Mucosa of gallbladder (tissue), 1 donor: ENCODE measurements at places on chromosomes 3 and 15. TPM values are rescaled to one million over a fixed set of nuclear protein-coding genes. Genes with fewer than 3 reads are reported as not detected.

- peak; percentile 23 for DNase-seq
These were observed 68.7 kb upstream of the ADPGK start for GRCh38 chr15:72852273-72852672.

- peak; percentile 46 for DNase-seq
These were observed at the start of gene CCR1 for GRCh38 chr3:46208167-46208704. TSS of gene CCR1 (minus strand) at chr3:46208313. CDS start at chr3:46204313, 4,000 bp downstream.

DNA sequence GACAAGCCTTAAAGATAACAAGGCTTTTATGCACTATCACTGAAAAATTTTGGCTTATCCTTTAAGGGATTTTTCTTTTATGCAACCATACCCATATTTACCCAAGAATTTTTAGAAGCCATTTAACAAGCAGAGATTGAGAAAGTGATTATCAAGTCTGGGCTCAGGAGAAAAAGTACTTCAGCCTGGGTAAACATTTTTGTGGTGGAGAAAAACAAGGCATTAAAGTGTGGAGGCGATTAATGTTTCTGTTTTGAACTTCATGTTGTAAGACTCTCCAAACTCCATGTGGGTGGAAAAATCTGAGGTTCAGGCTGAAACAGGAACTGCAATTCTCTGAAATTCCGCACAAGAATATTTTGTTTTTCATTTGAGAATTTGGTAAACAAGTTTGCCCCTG lies 260.4 kb upstream of the KCNMB2 start:
- no peak for DNase-seq

DNA sequence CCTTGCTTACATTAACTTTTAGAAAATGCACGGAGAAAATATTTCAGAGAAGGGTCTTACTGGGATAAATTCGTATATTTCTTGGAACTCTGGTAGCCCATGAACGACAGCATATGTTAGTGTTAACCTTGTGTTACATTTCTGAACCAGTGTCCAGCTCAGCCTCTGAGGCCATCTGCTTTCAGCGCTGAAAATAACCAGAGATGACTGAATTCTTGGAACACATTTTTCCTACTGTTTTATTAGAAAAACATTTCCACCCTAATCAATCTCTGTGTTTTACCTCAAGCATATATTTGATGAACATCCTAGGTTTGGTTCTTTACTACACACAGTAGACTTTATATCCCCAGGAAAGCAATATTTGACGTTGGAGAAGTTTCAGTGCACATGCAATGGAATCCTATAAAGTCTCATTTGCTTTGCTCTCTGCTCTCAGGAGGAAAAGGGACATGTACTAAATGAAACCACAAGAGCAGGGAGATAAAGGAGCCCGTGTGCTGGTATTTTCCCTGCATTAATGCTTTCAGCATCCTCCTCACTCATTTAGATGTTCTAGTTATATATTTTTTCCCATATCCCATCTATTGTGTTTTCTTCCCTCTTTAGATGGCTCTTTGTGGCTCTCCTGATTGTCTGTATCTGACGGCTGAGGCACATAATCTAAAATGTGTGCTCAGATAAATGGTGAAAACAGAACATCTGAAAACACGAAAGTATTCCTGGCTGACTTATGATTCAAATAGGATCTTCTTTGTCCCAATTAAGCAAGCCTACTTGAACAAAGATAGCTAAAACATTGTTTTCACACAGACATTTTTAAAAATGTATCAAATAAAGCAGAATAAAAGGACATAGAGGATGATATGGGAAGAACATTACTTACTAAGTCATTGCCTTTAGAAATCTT lies 151.7 kb upstream of the KCNMB2 start:
- no peak for DNase-seq

- no peak for DNase-seq
These were observed 80.1 kb downstream of the ST8SIA2 start for GRCh38 chr15:92473756-92474155.

- DNase-seq: peak; percentile 76
These were observed at the start of gene PPP1R14D for GRCh38 chr15:40828447-40829036. TSS of gene PPP1R14D (minus strand) at chr15:40828708. CDS start at chr15:40828641, 67 bp downstream.

- no peak for DNase-seq
These were observed 80.7 kb upstream of the PCSK6 start for GRCh38 chr15:101570241-101570640.

GRCh38 chr3:22245811-22246583 lies 495.0 kb upstream of the ZNF385D start:
- no peak for DNase-seq

- peak; percentile 20 for DNase-seq
These were observed 43.6 kb upstream of the CNOT10 start for GRCh38 chr3:32641356-32641755.

GRCh38 chr15:81326466-81327212 lies 2.7 kb upstream of the STARD5 start:
- DNase-seq: no peak

DNA sequence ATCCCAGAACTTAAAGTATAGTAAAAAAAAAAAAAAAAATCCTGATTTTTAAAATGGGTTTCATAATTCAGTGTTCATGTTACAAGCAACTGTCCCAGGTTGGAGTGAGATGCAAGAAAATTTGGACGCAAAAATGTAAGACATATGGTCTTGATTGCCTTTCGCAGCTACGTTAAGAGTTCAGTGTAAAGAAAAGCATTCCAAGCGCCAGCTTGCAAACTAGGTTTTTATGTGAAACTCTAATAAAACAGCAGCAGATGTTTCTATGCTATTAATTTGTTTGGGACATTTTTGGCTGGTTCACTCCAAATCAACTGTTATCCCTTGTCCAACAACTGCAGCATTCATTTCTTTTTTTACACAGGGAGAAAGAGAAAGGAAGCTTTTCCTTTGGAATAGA lies 957.8 kb downstream of the ROBO1 start:
- DNase-seq: no peak

- DNase-seq: no peak
These were observed 643.7 kb upstream of the NAALADL2 start for GRCh38 chr3:174215456-174215855.

DNA sequence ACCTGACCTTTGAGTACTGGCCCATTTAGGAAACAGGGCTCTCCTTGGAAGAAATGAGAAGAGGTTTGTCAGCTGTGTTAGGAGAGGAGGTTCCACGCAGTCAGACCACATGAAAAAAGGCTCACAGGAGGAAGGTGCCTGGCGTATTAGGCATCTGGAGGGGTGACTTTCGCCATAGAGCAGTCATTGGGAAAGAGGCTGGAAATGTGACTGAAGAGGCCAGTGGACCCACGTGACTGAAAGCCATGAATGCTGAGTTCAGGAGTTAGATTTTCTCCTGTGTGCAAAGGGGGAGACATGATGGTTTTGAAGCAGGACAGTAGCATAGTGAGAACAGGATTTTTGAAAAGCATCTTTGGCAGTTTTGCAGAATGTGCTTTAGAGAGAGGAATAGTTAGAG lies 29.7 kb upstream of the RNF7 start:
- no peak for DNase-seq

GRCh38 chr3:53845881-53846133 lies 412 bp downstream of the CHDH start:
- no peak for DNase-seq

DNA sequence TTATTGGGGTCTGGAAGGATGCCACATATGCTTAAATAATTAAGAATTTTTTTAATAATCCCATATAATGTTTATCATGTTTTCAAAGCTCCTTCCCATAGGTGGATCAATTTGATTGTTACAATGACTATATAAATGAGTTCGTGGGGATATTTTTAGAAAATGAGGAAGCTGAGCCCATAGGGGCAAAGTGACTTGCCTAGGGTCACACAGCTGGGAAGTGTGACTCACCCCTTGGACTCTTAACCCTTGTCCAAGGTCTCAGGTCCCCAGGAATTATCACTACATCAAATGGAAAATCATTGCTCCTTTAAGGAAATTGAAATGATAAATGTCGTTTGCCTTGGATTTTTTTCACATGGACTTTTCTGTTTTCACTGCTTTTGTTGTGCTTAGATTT lies 161.2 kb upstream of the RGMA start:
- no peak for DNase-seq

- peak; percentile 33 for DNase-seq
These were observed 156.2 kb downstream of the FGF12 start for GRCh38 chr3:192570821-192571791.

GRCh38 chr3:72260588-72260910 lies 475.6 kb upstream of the PROK2 start:
- DNase-seq: no peak

- no peak for DNase-seq
These were observed 163.2 kb downstream of the CACNA1D start for GRCh38 chr3:53657651-53658050.

DNA sequence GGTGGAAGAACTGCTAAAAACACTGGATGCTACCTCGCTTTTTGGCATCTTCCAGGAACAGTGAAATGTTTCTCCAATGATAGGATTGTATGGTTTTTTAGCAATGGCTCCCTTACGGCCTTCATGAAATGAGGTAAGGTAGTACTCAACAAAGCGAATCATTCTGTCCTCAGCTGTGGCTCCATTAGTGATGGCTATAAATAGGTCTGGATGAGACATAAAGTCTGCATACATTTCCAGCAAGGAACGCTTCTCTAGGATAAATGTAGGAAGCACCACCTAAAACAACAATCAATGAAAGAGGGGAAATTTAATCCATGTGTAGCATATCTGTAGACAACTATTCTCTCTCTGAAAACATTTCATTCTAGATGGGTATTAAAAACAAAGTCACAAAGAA lies 32.4 kb upstream of the SNX4 start:
- no peak for DNase-seq

GRCh38 chr3:74003734-74004133 lies 379.0 kb upstream of the PDZRN3 start:
- no peak for DNase-seq

DNA sequence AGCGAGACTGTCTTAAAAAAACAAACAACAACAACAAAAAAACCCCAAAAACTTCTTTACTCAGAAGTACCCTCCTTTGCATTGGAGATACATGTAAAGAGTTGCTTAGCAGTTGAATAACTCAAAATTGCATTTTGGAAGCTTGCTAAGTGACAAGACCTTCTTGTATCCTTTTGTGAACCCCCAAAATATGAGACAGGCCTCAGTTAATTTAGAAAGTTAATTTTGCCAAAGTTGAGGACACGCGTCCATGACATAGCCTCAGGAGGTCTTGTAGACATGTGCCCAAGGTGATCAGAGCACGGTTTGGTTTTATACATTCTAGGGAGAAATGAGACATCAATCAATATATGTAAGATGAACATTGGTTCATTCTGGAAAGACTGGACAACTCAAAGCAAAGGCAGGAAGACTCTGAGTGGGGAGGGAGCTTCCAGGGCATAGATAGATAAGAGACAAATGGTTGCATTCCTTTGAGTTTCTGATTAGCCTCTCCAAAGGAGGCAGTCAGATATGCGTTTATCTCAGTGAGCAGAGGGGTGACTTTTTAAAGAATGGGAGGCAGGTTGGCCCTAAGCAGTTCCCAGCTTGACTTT lies 1.7 kb upstream of the ARF4 start:
- DNase-seq: no peak

GRCh38 chr15:55552451-55552850 lies 35.7 kb downstream of the PYGO1 start:
- no peak for DNase-seq

DNA sequence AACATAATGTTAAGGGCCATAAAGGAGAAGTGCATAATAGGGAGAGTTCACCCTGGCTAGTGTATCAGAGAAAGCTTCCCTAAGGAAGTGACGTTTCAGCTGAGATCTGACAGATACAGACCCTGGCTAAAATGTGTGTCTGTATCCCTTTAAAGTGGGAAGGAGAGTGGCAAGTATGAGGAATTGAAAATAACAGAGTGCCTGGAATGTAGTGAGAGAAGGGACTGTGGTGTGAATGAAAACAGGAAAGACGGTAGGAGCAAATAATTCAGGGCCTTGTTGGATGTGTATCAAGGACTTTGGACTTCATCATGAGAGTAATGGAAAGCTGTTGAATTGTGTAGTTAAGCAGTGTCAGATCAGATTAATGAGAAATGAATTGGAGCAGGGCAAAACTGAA lies 30.5 kb downstream of the NEO1 start:
- DNase-seq: peak; percentile 24

DNA sequence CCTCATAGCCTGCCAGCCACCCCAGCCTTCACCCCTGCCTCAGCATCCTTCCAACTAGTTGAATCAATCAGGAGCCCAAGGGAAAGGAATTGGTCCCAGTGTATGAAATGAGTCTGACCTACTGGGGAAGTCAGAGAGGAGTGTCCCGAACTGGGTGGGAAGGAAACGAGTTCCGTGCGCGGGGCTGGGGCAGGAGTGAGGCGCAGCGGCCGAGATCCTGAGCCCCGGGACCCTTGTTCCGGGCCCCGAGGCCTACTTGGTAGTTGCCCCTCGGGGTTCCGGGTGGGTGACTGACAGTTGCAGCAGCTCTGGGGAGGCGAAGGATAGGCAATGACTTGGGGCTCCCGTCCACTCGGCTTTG lies 1.1 kb upstream of the PLCL2 start:
- no peak for DNase-seq

GRCh38 chr3:61414456-61414855 lies 146.9 kb upstream of the PTPRG start:
- no peak for DNase-seq

- no peak for DNase-seq
These were observed 86.1 kb downstream of the PLCH1 start for GRCh38 chr3:155658671-155659261.

DNA sequence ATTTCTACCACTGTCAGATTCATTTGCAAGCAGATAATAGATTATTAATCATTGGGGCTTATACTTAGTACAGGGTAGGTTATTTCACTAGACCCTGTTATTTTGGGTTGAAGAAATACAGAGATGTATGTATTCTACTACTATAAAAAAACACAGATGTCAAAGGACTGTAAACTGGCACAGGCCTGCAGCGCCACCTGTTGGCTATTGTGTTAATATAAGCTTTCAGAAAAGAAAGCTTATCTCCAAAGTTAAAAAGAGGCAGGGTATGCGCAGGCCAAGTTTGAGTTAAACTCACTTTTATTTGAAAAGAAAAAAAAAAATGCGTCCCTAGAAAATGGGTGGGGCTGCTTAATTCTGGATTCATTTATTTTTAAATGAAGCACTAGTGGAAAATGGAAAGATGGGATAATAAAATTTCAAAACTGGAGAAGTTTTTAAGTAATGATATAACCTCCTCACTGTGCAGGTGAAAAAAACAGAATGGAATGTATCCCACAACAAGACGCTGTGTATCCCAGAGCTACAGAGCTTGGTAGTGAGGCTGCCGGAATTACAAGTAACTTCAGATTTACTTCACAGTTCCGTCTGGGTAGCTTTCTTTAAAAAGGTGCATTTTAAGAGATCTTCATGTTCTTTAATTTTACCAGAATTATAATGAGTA lies 407.2 kb upstream of the TGFBR2 start:
- peak; percentile 70 for DNase-seq

The CFAP91 gene
- total RNA-seq: 6.7 TPM

The CYP19A1 gene
- 0.46 TPM for total RNA-seq

The ACP3 gene
- total RNA-seq: 2.1 TPM

The CRYBG3 gene
- 17.7 TPM for total RNA-seq

The CPN2 gene
- 0.12 TPM for total RNA-seq

The CHRNA5 gene
- 20.3 TPM for total RNA-seq

The ARHGAP11A gene
- total RNA-seq: 4.1 TPM

The ADAMTS17 gene
- 3.6 TPM for total RNA-seq

The SLC25A26 gene
- total RNA-seq: 17.1 TPM

The SCG5 gene
- 2.6 TPM for total RNA-seq

The TGM4 gene
- not detected for total RNA-seq

The TAGLN3 gene
- not detected for total RNA-seq

The TNNC1 gene
- 0.81 TPM for total RNA-seq

The MORC1 gene
- total RNA-seq: not detected

The DNAH1 gene
- 13.8 TPM for total RNA-seq

The MME gene
- total RNA-seq: 111 TPM

The ANKDD1A gene
- total RNA-seq: 3.5 TPM
